Fibroblast of skin of abdomen (primary cell): ENCODE measurements at places on chromosomes 2 and 18.

- DNase-seq: peak; percentile 56
These were observed at the start of gene EFEMP1 for GRCh38 chr2:55923091-55923981. Gene EFEMP1, minus strand, starts transcription at chr2:55923782. Its CDS starts 1,342 bp downstream, at chr2:55922440.

DNA sequence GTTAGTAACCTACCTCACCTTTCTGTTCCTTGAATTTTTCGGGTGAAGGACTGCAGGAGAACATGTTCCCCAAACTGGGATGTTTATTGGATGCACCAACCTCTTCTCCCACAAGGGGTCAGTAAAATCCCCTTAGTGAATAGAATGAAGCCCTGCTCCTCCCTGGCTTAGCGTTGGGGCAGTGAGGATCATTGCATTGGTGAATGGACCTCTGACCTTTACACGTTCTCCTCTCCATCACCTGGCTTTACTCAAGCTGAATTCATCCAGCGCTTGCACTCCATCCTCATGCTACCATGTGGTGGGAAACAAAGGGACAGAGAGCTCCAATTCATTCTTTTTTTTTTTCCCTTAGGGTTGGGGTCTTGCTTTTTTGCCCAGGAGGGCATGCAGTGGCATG, 157.2 kb downstream of the MIB1 start:
- peak; percentile 22 for DNase-seq

- DNase-seq: no peak
These were observed 57.0 kb downstream of the CD28 start for GRCh38 chr2:203763241-203763937.

- DNase-seq: no peak
These were observed 67.9 kb upstream of the PIK3C3 start for GRCh38 chr18:41887100-41887499.

DNA sequence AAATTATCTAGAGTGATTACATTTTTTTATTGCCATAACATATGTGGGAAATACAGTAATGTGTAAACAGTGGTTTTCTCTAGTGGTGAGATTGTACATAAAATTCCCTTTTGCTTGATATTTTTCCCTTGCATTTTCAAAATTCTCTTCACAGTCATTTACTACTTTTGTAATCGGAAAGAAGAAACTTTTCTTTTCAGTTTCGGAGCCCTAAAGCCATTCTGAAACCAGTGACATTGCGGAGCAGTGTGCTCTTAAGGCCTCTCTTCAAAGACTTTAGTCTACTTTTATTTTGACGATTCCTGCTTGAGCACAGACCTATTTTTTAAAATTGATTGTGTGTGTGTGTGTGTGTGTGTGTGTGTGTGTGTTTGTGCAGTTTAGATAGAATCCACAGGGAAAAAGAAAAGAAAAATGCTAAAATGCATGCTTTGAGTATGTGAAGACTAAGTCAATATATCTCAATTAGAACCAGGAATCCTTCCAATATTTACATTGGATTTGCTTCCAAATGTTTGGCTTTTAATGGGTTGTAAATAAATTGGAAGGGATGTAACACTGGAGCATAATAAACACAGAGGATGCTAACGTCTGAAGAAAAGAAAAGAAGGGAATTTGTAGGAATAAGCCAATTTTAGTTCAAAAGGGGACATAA, 357.4 kb downstream of the RND3 start:
- no peak for DNase-seq

- no peak for DNase-seq
These were observed 158.4 kb upstream of the CDH7 start for GRCh38 chr18:65592435-65592834.

- no peak for DNase-seq
These were observed 108.2 kb upstream of the PTPRM start for GRCh38 chr18:7458884-7459283.

- no peak for DNase-seq
These were observed 70.1 kb downstream of the NRP2 start for GRCh38 chr2:205752296-205752820.

DNA sequence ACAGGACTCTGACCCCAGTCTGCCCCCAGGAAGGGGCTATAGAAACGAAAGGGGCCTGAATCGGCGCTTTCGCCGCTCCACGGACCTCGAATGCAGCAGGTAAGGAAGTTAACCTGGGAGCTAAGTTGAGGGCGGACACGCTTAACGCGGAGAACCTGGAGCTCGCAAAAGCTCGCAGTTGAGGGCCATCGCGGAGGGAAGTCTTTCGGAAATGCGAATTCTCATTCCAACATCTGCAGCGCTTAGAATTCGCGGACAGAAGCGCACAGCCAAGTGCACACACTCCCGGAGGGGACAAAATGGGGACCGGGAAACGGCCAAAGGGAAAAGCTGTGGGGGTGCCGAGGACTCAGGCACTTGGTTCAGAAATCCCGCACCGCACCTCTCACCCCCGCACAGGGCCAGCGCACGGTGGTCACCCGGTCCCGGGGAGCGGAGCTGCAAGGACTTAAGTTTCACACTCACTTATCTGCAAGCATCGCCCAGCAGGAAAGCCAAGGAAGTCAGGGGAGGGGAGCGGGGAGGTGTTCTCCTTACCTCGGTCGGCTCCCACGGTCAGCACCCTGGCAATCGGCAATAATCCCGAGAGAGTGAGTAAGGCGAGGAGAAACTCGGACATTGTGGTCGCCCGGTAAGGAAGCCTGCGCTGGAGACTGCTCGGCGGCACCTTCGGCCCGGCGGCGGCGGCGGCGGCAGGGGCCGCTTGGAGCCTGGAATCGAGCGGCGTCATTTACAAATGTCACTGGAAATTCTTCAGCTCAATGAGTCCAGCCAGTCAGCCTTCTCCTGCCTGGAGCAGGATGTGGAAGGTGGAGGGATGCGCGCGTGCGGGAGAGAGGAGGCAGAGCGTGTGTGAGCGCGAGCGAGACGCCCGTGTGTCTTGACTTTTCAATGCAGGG, 456 bp downstream of the LRP1B start:
- peak; percentile 65 for DNase-seq

DNA sequence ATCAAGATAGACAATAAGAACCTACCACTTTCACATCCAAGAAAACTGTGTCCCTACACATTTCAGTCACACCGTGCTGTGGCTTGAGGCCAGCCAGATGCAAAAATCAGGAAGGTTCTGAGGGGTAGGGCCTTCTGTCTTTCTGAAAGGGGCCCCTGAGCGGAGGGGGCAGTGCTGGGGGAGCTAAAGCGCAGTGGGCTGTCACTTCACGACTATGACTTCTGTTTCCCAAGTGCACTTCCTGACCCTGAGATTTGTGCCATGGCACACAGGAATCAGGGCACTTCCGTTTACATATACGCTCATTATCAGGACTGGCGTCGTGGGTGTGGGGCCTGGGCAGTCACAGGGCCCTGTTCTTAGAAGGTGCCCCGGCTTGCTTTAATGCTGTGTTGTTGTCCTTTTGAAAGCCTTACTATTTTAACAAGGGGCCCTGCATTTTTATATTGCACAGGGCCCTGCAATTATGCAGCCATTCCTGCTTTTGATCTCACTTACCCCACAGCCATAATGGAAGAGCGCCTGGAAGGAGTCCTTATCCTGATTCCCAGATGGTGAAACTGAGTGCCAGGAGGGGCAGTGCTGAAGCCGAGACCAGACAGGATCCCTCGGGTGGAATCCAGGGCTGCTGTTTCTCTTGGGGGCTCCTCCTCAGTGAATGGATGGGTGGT, 620 bp downstream of the NGEF start:
- no peak for DNase-seq
